ENCODE measurements at places on chromosomes 2 and 18. TPM values are rescaled to one million over a fixed set of nuclear protein-coding genes. Genes with fewer than 3 reads are reported as not detected.
A peak's percentile ranks its signal among the peaks of the same experiment; 100 is the strongest.

DNA sequence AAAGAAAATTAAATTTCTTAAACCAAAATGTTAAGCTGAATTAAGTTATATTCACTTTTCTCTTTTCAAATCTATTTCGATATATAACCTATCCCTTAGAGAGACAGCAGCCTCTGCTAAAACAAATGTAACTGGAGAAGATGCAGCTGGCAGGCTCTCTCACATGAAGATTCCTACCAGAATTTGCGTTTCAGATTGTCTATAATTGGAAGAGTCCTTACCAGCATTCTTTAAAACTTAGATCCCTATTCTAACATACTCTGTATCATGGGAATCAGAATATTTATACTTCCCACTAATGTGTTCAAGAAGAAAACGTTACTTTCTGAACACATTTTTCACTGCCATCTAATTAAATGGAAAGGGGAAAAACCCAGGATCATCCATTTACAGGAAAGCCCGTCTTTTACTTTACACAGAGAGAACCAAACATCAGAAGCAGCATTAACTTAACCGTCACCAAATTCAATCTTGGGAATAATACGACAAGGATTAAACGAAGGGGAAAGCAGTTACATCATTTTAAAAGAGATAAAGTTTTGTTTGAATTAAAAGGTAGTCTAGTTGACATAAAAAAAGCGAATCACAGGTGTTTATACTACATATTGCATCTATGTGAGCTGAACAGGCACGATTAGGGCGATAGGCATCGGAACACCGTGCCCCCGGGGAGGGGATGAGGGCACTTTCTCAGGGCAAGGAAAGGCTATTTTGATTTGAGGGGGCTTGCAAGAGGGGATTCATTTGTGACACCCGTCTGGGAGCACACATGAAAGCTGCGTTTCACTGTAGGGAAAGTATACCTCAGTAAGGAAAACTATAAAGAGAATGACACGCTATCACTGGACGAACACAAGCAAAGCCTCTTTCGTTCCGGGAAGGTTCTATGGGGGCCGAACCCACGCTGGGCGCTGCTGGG lies 1.3 kb downstream of the PTPN2 start:
- DNase-seq, result peak; percentile 26

DNA sequence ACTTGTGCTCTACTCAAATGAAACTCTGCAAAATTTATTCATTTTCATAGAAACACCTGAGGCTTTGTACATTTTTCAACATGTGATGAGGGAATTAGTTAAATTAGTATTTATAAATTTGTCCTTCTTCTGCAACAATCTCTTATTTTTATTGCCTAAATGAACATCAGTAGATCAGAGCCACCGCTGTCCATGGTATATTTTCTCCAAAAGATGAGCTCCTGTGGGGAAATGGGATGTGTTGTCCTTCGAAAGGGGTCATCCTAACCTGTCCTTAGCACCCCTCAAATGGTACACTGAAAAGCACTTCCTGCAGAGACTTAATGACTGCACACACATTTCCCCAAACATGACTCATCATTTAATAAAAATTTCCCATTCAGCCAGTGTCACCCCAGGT lies 714.6 kb downstream of the MBD2 start:
- DNase-seq, result no peak

Gene LRRTM1
- 0.74 TPM for polyA plus RNA-seq

Gene SPC25
- polyA plus RNA-seq, result 1.9 TPM

- DNase-seq, result no peak
These were observed 960.9 kb downstream of the SOCS6 start for GRCh38 chr18:71249791-71250190.

Gene PELI1
- polyA plus RNA-seq, result 6.6 TPM

GRCh38 chr2:187495324-187495723 lies 47.3 kb upstream of the CALCRL start:
- DNase-seq, result no peak

Data from adrenal gland (tissue), 19 donors.